ENCODE measurements at places on chromosomes 4 and X. TPM values are rescaled to one million over a fixed set of nuclear protein-coding genes. Genes with fewer than 3 reads are reported as not detected.

DNA sequence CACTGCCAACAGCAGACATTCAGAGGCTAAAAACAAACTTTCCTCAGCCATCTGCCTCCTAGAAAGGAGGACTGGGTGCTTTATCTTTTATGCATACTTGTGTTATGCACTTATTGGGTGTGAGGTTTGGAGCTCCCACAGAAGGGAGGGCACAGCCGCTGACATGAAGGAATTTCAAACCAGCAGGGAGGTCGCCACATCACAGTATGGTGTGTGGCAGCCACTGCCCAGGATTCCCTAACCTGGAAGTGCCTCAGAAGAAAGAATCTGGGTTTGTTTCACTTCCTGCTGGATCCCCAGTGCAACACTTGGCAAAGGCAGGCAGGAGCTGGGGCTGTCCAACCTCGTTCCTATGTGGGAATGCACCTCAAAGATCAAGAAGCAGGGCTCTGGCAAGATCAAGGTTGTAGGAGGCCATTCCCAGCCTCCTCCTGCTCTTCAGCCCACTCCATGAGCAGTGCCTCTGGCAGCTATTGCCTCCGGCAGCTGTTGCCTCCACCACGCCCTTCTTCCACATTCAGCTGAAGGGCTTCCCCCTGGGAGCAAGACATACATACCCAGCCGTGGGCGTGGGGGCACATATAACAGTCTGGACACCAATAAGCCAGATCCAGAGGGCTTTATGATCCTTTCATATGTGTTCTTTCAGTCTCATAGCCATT, 109.0 kb upstream of the MAMLD1 start:
- no peak for DNase-seq

Gene REELD1
- not detected for total RNA-seq

Gene HMX1
- total RNA-seq, result not detected

DNA sequence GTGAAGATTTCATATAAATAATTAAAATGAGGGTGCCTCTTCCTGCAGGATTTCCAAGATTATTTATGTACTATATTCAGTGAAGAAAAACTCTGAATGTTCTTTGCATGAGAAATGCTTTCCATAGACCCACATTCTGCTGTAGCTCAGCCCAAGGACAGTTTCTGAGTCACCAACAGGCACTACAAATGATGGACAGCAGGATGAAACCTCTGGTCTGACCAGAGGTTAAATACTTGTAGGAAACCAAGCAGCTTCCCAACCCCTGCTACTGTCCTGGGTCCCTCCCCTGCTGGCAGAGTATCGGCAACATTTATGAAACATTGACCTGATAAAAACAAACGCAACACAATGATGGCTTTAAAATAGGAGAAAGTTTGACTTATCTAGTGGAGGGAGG, 73.1 kb downstream of the CXXC4 start:
- DNase-seq, result no peak

GRCh38 chrX:38965888-38966287, 164.6 kb downstream of the MID1IP1 start:
- no peak for DNase-seq

DNA sequence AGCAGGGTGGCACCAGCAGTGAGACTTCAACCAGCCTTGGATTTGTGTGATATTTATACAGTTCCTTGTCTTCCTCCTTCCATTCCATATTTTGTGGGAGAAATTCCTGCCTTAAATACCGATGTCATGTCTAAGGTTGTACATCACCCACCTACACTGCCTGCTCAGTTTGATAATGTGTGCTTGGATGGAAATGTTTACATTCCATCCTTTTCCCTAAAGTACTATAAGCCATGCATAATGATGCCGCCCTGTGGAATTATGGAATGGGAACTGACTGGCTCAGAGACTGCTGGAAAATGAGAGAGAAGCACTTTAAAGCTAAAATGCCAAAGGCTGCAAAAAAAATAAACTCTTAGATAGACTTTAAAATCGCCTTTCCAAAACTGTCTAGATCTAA, 11.3 kb upstream of the GLUD2 start:
- no peak for DNase-seq

- DNase-seq, result no peak
Measured at GRCh38 chr4:188139671-188140070, 430 bp downstream of the TRIML1 start.

Gene HCFC1
- total RNA-seq, result 9.5 TPM

- DNase-seq, result no peak
Measured at GRCh38 chr4:138007572-138007971, 234.6 kb downstream of the SLC7A11 start.

- no peak for DNase-seq
Measured at GRCh38 chrX:6748595-6748994, 213.7 kb upstream of the VCX3A start.

Gene MXD4
- total RNA-seq, result 20.3 TPM

DNA sequence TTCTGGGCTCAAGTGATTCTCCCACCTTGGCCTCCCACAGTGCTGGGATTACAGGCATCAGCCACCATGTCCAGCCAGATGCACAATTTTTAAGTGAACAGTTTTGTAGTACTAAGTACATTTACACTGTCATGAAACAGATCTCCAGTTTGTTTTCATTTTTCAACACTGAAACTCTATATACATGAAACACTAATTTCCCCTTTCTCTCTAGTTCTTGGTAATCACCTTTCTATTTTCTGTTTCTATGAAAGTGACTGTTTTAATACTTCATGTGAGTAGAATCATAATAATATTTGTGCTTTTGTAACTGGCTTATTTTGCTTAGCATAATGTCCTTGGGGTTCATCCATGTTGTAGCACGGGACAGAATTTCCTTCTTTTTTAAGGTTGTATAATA, 237.4 kb downstream of the CAMK2D start:
- no peak for DNase-seq

DNA sequence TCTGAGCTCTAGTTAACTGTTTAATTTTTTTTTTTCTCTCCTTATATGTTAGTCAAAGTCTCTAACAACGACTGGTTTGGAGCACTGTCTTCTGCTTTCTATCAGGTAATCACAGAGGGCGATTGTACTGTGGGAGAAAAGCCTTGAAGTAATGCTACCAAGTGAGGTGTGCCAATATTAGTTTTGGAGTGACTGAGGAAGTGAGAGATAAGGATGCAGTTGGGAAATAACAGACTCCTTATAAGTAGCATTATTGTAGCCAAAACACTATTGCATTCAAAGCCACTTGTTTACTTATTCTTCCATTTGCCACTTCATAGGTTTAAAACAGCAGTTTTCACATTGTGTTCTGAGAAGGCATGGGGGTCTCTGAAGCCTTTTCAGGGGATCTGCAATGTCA, 79.1 kb upstream of the SLC6A14 start:
- DNase-seq, result no peak

DNA sequence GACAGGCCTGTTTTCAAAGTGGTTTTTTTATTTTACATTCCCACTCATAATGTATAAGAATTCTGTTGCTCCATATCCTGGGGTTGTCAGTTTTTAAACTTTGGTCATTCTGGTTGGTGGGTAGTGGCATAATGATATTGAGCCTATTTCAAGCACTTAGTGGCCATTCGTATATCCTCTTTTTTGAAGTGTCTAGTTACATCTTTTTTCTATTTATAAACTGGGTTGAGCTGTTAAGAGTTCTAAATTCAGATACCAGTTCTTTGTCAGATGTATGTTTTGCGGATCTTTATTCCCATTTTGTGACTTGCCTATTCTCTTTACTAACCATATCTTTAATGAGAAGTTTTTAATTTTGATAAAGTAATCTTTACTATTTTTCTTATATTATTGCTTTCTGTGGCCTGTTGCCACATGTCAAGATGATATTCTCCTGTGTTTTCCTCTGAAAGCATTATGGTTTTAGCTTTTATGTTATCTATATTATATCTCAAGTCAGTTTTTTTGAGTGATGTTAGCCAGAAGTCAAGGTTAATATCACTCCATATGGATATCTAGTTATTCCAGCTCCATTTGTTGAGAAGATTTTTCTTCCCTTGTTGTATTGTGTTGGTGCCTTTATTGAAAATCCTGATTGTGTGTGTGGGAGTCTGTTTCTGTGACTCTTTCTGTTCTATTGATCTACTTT, 110.9 kb downstream of the FHIP1A start:
- no peak for DNase-seq

Gene GNRHR
- not detected for total RNA-seq

Gene CTSO
- total RNA-seq, result 17.0 TPM

DNA sequence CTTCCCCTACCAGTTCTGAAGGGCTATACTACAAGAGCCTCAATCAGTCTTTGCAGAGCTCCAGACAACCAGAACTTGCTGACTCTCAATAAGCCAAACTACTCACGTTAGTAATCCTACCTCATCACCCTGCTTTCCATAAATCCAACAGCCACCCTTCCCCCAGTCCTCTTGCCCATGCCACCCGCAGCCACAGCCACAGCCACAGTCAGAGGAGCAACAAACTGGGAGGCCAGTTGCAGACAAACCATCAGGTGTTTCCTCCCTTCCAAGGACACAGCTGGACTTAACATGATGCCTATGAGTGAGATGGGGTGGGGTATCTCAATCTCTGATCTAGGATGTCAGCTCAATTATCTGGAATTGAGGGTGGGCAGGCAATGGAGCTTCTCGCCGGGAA, 1.0 kb downstream of the GABRA3 start:
- DNase-seq, result no peak

GRCh38 chr4:106704253-106704870, 331.8 kb downstream of the DKK2 start:
- no peak for DNase-seq

Gene NXF2
- total RNA-seq, result not detected

DNA sequence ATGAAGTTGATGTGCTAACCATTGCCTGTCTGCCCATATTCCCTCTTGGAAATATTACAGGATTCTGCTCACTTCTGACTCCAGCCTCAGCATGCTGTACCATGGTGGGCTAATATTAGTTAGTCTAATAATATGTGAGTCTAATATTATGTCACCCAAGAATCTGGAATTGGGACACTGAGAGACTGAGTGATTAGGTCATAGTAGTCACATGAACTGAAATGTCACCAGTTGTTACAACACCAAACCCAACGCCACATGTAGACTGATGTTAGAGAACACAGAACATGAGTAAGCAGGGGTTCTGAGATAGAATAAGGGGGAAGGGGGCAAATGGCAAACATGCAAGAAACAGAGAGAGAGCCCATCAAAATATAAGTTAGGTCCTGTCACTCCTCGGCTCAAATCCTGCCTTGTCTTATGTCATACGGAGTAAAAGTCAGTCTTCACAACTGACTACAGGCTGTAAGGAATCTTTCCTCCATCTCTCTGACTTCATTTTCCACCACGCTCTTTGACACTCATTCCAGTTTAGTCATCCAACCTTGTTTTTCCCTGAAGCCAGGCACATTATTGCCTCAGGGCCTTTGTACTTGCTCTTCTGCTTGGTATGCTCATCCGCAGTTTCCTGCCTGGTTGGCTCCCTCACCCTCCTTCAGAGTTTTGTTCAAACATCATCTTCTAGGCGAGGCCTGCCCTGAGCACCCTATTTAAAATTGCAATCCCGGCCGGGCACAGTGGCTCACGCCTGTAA, 9.6 kb upstream of the SLAIN2 start:
- DNase-seq, result peak; percentile 12

DNA sequence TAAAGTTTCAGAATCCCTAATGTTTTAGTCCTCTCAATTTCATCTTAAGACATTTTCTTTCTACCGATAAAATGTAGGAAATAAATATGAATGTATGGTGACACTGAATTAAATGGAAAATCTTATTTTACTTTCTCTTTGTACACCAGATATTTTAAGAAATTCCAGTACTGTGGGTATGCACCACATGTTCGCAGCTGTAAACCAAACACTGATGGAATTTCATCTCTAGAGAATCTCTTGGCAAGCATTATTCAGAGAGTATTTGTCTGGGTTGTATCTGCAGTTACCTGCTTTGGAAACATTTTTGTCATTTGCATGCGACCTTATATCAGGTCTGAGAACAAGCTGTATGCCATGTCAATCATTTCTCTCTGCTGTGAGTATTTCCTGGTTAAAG, 26.9 kb downstream of the C4orf46 start:
- no peak for DNase-seq

DNA sequence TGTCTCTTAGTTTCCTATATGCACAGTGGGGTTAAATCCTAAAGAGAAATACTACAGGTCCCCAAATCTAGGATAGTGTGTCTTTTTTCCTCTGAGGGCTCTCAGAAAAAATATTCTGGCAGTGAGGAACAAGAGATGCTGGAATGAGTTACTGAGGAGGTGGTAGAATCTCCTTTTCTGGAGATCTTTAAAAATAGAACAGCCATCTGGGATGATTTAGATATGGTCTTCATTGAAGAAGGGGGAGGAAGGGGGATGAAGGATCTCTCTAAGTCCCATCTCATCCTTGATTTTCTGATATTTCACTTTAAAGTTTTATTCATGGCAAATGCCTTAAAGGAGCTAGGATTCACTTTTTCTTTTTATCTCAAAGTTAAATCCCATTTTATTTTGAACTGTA, 235.0 kb downstream of the MAML3 start:
- DNase-seq, result no peak

GRCh38 chr4:147327322-147327721, 153.6 kb upstream of the EDNRA start:
- DNase-seq, result no peak

Gene STATH
- total RNA-seq, result not detected

DNA sequence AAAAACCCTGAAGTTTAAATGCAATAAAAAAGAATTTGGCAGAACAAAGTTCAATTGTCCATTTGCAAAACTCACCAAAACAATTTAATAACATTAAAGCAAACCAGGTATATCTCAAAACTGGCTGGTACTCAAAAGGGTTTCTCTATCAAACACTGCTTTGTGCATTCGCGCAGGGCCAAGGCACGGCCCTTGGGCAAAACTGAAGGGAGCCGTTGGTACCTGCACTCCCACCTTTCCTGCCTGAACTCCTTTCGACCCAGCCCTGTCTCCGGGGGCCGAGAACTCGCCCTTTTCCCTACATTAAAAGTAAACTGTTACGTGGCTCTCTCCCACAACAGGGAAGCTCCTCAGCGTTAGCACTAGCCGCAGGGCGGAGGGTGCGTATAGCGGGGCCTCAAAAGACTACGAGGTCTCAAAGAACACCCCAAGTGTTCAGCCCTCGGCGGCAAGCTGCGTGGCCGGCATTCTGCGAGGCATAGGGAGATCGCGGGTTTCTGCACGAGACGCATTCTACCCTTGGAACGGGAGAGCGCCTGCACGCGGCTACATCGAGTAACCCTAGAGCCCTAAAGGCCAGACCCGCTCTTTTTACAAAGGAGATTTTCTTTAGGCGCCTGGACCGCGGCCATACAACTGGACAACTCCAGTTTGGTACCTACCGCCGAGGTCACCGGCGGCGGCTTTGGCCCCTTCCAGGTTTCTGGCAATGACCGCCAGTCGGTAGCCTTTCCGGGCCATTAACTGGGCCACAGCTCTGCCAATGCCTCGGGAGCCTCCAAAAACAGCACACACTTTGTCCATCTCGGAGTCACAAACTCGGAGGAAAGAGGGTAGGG, 550 bp downstream of the CBR4 start:
- no peak for DNase-seq

Gene SLIT2
- total RNA-seq, result 0.78 TPM

GRCh38 chrX:102720237-102721168, at the start of gene GPRASP3:
GPRASP3 (plus strand) TSS chrX:102720743; CDS start chrX:102748996, 28,253 bp downstream.
- DNase-seq, result peak; percentile 64

Gene PALLD
- total RNA-seq, result 95.9 TPM

Gene AMOT
- not detected for total RNA-seq

Gene VEGFC
- total RNA-seq, result 14.4 TPM

- DNase-seq, result no peak
Measured at GRCh38 chrX:129771266-129771995, 8.3 kb upstream of the SASH3 start.

- DNase-seq, result no peak
Measured at GRCh38 chr4:3287972-3288570, 4.8 kb upstream of the RGS12 start.

Gene XKRX
- total RNA-seq, result 0.30 TPM

Gene TBC1D8B
- total RNA-seq, result 6.2 TPM

Gene MSANTD1
- not detected for total RNA-seq

All from Caki2 (cell line).